ENCODE measurements at places on chromosomes 5 and 9.

- DNase-seq = no peak
Measured at GRCh38 chr5:127070243-127070642, 3.1 kb downstream of the C5orf63 start.

DNA sequence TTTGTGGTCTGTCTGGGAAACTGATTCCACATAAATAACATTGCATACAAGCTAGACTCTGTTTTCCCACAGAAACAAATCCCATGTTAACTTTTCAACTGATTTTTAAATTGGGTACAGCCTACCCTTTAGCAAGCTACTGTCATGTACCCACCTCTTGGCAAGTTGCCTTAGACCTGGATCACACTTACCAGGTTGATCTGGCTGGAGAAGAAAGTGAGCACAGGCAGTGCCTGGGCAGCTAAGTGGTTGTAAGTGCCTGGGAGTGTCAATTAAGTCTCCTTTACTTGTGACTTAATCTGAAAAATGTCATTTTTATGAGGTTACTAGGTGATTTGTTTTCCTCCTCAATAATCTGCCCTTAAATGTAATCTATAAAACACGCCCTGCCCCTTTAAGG, 336.4 kb downstream of the ARL15 start:
- no peak for DNase-seq

GRCh38 chr5:33891788-33892619, at the start of gene ADAMTS12:
ADAMTS12 (minus strand) TSS chr5:33891990; CDS start chr5:33891856, 134 bp downstream.
- no peak for DNase-seq

DNA sequence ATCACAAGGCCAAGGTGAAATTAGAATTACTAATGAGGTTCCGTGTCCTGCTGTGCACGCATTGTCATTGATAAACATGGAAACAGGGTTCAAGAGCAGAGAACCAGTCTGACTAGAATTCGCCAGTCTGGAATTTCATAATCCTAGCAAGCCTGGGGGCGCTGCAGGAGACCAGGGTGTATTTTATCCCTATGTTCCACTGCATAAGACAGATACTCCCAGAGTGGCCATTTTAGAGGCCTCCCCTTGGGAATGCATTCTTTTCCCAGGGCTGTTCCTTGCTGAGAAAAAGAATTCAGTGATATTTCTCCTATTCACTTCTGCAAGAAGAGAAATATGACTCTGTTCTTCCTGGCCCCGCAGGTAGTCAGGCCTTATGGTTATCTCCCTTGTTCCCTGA, 1387.7 kb downstream of the MAT2B start:
- no peak for DNase-seq

- no peak for DNase-seq
Measured at GRCh38 chr5:13212886-13213285, 731.6 kb downstream of the DNAH5 start.

DNA sequence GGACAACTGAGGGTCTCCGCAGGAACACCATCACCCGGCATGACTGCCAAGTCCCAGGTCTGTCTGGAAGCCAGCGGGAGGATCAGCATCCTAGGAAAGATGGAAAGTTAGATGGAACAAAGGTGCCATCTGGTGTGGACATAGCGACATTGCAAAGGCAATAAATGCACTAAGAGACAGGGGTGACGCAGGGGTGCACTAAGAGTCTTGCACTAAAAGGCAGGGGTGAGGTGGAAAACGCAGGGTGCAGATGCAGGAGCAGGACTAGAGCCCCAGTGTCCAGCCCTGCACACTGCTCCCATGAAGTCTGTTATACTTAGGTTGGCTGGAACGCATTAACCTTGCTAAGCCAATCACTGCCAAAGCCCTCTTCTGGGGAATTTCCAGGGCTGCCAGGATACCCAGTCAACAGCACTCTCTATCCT, 15.5 kb downstream of the ATOX1 start:
- no peak for DNase-seq

DNA sequence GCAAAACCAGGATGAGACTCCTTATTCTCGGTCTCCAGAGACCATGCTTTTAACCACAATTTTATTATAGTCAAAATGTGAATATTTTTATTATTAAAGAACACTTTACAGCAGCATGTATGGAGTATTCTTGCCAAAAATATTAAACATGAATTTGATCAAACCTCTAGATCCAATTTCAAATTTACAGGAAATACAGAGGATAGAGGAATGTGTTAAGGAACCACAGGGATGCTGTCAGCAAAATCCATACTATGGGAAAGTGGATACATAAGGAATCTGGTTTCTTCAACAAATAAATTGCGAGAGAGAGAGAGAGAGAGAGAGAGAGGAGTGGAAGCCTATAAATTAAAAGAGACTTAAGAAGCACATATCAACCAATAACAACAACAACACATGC, 348.2 kb upstream of the NUDT12 start:
- no peak for DNase-seq

- DNase-seq = no peak
Measured at GRCh38 chr9:117093891-117094844, 320.7 kb downstream of the ASTN2 start.

DNA sequence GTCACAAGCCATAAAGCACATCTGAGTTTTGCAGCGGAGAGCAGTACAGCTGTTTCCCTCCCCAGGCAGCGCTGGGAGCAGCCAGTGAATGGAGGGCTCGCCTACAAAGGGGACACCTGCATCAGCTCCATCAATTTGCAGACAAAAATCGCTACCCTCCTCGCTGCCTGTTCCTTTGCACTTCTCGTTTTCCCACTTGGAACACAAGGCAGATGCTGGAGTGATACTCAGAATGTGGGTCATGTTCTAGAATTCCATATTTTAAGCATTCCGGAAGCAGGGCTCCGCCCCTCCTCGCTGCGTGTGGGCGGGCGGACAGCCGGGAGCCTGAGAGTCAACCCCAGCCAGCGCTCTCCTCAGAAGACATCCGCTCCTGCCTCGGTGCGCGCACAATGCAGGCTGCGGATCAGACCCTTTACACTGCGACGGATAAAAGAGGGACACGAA, 92.1 kb downstream of the LMNB1 start:
- peak; percentile 48 for DNase-seq

- no peak for DNase-seq
Measured at GRCh38 chr5:116058346-116058936, 26.2 kb downstream of the ARL14EPL start.

Measured in activated naive CD4-positive, alpha-beta T cell treated with anti-CD3 and anti-CD28 coated beads, Interleukin-2, amount 10 ng/mL, durations not matched to agents 7 days and 5 days (primary cell).